Kidney (tissue), 22 donors: ENCODE measurements at places on chromosomes 11 and 22. TPM values are rescaled to one million over a fixed set of nuclear protein-coding genes. Genes with fewer than 3 reads are reported as not detected.
A peak's percentile ranks its signal among the peaks of the same experiment; 100 is the strongest.

GRCh38 chr22:39651053-39651996, 80.8 kb downstream of the CACNA1I start:
- DNase-seq: no peak

DNA sequence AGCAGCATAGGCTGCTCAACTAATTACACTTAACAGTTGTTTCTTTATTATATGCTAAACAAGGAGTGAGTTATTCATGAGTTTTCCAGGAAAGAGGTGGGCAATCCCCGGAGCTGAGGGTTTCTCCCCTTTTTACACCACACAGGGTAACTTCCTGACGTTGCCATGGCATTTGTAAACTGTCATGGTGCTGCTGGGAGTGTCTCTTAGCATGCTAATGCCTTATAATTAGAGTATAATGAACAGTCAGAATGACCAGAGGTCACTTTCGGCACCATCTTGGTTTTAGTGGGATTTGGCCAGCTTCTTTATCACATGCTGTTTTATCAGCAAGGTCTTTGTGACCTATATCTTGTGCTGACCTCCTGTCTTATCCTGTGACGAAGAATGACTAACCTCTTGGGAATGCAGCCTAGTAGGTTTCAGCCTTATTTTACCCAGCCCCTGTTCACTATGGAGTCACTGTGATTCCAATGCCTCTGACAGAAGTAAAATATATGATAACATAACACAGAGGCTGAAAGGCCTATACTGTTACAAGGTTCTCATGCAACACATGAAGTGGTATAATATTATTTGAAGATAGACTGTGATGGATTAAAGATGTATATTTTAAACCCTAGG, 41.3 kb upstream of the RDX start:
- no peak for DNase-seq

GRCh38 chr11:32312206-32312817, 123.0 kb downstream of the WT1 start:
- DNase-seq: no peak

DNA sequence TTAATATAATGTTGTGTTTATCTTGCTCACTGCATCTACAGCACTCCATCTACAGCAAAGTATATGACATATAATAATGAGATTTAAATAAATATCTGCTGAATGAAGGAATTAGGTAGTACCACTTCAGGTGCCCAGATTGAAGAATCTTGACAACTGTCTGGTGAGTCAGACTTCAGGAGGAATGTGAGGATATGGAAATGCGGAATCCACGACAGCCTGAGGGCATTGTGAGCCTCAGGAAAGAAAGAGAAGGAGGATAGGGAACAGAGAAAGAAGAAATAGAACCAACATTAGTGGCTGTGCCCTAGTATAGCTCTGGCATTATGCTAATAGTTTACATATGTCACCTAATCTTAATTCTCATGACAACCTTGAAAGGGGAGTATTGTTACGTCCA, 304.4 kb downstream of the AASDHPPT start:
- DNase-seq: no peak

DNA sequence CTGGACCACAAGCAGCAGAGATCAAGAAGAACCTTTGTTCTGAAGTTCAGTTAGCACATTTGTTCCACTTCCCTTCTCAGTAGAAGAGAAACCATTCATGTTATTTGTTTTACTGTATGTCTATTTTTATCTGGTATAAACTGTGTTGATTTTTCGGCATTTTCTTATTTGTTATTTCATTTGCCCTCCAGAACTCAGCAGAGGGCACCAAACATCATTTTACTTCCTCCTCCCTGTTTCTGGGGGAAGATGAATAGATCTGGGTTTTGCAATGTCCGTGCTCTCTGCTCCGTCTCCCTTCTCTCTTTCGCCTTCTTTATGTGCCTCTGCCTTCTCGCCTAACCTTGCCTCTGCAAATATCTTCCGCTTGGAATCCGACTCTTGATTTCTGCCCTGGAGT, 366.9 kb downstream of the NTM start:
- DNase-seq: no peak

PAX6 gene
- not detected for total RNA-seq

PLCB3 gene
- 24.6 TPM for total RNA-seq

- DNase-seq: no peak
Measured at GRCh38 chr22:40281717-40282116, 64.6 kb upstream of the ADSL start.

WBP2NL gene
- 2.5 TPM for total RNA-seq

GRCh38 chr11:63551091-63551888, 11.9 kb downstream of the PLAAT2 start:
- no peak for DNase-seq

MS4A6E gene
- 0.38 TPM for total RNA-seq

GRCh38 chr22:26271427-26271826, 102.2 kb downstream of the SEZ6L start:
- no peak for DNase-seq

- no peak for DNase-seq
Measured at GRCh38 chr11:112949781-112950575, 11.2 kb upstream of the NCAM1 start.

DNA sequence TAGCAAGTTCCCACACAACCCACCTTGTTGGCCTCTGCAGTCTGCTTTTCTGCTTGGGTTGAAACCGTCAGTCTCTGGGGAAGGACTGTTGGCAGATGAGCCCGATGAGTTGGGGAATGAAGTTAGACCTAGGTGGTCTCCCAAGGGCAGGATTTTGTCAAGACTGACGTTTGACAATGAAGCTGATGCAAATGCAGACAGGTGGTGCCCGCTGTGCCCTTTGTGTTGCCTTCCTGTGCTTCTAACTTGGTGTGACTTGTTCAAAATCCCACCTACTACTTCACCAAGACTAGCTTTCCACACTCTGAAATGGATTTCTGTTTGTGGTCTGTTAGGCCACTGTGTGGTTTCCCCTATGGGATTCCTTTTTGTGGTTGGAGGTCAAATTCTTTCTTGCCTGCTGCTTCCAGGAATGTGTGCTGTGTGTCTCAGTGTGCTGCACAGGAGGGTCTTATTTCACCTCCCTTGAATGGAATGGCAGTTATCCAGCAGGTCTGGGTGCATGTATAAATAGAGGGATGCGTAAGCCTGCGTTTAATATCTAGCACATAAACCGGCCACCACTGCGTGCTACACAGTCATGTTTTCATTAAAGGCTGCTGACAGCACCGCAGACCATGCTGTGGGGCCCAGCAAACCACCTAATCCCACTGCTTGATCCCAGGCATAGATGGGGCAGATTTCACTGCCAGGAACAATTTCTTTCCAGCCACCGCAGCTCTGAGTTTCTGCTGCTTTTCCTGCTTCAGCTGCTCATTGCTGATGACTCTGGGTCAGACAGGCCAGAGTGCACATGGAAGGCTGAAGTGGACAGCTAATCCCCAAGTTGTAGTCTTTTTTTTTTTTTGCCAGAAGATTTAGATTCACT, 44.8 kb downstream of the ADAMTS8 start:
- no peak for DNase-seq

- no peak for DNase-seq
Measured at GRCh38 chr22:43289976-43290721, 53.0 kb downstream of the SCUBE1 start.

DNA sequence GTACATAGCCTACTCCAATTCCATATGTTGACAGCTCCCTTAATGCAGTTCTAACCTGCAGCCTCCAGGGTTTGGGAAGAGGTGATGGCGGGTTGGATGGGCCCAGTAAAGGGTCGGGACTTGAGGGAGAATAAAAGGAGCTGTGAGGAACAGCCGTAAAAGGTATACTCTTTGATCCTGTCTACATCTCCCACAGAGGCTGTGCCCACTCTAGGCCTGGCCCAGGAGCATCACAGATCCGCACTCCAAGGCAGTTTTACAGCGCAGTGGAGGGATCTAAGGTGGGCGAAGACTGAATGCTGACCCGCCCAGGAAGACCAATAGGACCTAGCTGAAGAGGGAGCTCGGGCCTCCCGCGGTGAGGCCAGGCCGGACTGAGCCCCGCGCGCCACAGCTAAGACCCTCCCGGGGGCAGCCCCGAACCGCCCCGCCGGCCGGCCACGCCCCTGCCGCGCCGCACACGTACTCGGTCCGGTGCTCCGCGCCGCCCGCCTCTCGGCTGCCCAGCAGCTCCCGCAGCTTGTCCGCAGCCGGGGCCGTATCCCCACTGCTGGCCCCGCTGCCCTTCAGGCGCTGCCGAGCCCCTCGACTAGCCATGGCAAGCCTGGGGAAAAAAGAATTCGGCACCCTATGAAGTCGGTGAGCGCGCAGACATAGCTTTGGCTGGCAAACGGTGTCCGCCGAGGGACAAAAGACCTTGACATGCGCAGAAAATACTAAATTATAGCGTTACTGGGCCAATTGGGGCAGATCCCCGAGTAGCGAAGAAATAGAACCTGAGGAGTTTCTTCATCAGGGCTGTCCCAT, at the start of gene ALG9:
TSS of gene ALG9 (minus strand) at position 696 of the 807 bp plus-strand sequence. CDS start at position 597, 99 bp downstream.
- DNase-seq: peak; percentile 90

USP35 gene
- total RNA-seq: 7.7 TPM

GRCh38 chr11:61967924-61968757, 707 bp upstream of the FTH1 start:
- DNase-seq: peak; percentile 89

DNA sequence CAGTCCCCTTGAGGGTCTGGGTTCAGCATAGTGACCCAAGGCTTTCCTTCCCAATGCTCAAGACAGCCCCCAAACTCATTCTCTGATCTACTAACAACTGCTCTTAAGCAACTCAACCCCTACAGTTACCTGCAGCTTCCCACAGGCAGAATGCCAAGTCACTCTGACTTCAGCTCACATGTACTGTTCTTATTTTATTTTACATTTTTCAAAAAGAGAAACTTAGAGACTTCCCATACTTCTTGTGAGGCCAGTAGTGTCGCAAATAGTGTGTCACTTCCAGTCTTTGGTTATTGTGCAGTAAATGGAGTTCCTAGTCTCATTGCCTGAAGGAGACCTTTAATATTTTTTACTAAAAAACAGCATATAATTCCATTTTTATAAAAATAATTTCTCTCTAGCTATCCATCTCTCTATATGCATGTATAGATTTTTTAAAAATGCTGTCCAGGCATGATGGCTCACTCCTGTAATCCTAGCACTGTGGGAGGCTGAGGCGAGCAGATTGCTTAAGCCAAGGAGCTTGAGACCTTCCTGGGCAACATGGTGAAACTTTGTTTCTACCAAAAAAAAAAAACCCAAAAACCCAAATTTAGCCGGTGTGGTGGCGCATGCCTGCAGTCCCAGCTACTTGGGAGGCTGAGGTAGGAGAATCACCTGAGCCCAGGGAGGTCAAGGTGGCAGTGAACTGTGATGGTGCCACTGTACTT, 41.8 kb downstream of the ENTHD1 start:
- no peak for DNase-seq

- peak; percentile 74 for DNase-seq
Measured at GRCh38 chr22:28034760-28035401, 115.8 kb upstream of the PITPNB start.

GRCh38 chr22:23519442-23520157, 60.5 kb downstream of the IGLL1 start:
- peak; percentile 76 for DNase-seq

- no peak for DNase-seq
Measured at GRCh38 chr11:8640267-8640906, 42.1 kb downstream of the TRIM66 start.

DNA sequence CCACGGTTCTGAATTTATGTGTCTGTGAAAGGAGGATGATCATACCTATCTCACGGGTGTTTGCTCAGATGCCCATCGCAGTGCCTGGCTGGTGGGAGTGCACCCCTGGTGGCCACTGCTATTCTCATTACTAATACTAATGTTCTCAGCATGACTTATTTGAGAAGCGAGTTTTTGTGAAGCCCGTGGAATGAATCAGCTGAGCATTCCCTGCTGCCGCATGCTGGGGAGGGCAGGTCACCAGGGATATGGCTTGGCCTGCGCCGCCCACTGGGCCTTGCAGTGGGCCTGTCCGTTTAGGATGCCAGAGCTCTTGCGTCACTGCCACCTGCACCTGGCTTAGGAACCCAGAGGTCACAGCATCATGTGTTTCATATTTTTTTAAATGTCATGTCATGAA, 16.9 kb downstream of the CTTN start:
- no peak for DNase-seq

CELSR1 gene
- total RNA-seq: 49.9 TPM

- DNase-seq: no peak
Measured at GRCh38 chr22:37173709-37174108, 14.3 kb downstream of the C1QTNF6 start.

FREY1 gene
- total RNA-seq: 1.0 TPM

DNA sequence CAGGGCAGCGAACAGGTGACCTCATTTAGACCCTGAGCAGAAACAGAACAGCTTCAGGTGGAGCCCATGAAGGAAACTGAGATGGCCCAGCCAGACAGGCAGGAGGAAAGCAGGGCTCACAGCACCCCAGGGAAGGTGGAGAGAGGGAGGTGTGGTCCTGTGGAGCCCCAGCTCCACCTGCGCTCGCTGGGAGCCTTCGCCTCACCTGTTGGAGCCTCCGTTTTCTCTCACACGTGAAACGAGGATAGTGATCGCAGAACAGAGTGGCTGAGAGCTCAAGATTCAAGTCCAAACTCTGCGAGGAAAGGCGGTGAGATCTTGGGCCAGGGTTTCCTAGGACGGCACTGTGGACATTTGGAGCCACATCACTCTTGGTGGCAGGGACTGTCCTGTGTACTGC, 8.6 kb upstream of the CERK start:
- DNase-seq: no peak
